ENCODE measurements at places on chromosomes 4 and X. TPM values are rescaled to one million over a fixed set of nuclear protein-coding genes. Genes with fewer than 3 reads are reported as not detected.

GRCh38 chr4:174860588-174860987, 31.5 kb upstream of the GLRA3 start:
- no peak for DNase-seq
- no peaks in the 10 kb centered on the region for H3K27me3 ChIP-seq
- H3K27ac ChIP-seq: no peak overlapping the region
- H3K4me1 ChIP-seq: no peaks in the 10 kb centered on the region
- no peak overlapping the region for H3K4me3 ChIP-seq
- no peaks in the 10 kb centered on the region for H3K36me3 ChIP-seq

The F11 gene
- not detected for polyA plus RNA-seq

DNA sequence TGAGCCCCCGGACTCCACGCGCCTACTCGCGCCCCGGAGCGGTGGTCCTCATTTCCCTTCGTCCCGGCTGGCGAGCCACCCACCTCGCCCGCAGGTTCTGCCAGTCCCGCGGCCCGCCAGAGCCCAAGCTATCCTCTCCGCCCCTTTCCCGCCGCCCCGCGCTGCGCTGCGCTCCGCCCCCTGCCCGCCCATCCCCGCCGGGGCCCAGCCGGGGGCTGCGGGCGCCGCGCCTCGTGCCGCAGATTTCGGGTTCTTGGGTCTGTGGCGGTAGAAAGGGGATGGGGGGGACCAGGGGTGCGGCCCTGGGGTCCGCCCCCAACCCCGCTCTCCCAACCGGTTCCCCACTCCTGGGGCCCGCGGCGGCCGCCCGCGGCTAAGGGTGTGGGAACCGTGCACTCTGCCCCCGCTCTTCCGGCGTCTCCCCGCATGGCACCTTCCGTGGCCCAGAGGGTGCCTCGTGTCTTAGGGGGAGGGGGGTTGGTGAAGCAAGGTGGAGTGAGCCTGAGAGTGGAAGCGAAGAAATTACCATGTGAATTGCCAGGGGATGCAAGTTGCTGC, 650.8 kb upstream of the DIPK2B start:
- peaks cover 19% of the 10 kb centered on the region for H3K27me3 ChIP-seq
- peaks cover 15% of the 10 kb centered on the region for H3K4me1 ChIP-seq
- peak overlapping the region; percentile 55 for H3K4me3 ChIP-seq

DNA sequence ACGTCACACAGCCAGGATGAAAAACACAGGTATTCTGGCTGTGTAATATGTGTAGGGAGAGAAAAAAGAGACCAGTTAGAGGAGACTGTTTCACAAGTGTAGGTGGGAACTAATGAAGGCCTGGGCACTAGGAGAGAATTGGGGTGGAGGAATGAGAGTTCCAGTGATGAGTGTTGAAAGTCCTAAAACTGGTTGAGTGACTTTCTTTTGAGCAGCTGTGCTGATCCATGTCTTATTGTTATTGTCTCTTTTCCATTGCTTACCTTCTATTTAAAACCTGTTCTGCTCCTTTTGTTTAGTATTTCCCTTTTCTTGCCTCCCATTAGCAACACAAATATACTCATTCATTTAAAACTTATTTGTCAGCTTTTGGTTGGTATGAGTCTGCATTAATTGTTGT, 88.7 kb downstream of the PDLIM5 start:
- no peak overlapping the region for H3K27ac ChIP-seq
- no peaks in the 10 kb centered on the region for H3K4me1 ChIP-seq
- H3K36me3 ChIP-seq: no peaks in the 10 kb centered on the region

The GRIA3 gene
- polyA plus RNA-seq: 0.15 TPM

DNA sequence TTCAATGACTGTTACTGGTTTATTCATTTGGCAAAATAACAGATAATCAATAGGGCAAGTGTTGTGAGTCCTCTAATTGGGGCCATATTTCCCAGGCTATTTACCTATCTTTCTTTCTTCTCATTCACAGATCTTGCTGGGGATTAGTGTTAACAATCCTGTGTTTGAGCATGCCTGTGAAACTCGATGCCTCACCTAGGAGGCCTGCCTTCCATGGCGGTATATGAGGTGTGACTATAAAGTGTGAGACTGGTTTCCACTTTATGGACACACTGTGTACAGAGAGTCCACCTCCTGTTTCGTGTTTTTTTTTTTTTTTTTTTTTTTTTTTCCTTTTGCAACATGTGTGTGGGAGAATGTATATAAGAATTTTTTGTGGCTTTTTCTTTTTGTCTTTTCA, 199.3 kb downstream of the BMPR1B start:
- H3K4me3 ChIP-seq: no peak overlapping the region
- no peak overlapping the region for H3K27ac ChIP-seq
- DNase-seq: no peak
- no peaks in the 10 kb centered on the region for H3K4me1 ChIP-seq
- H3K36me3 ChIP-seq: no peaks in the 10 kb centered on the region

- H3K27ac ChIP-seq: no peak overlapping the region
- no peak for DNase-seq
- no peaks in the 10 kb centered on the region for H3K27me3 ChIP-seq
- no peak overlapping the region for H3K4me3 ChIP-seq
- H3K4me1 ChIP-seq: no peaks in the 10 kb centered on the region
These were observed 60.8 kb downstream of the ZNF732 start for GRCh38 chr4:244471-244870.

GRCh38 chr4:88457307-88458103, 586 bp downstream of the HERC5 start:
- no peak overlapping the region for H3K27ac ChIP-seq
- H3K36me3 ChIP-seq: no peaks in the 10 kb centered on the region
- DNase-seq: peak; percentile 74
- H3K4me3 ChIP-seq: peak overlapping the region; percentile 68
- H3K27me3 ChIP-seq: peaks cover 11% of the 10 kb centered on the region

DNA sequence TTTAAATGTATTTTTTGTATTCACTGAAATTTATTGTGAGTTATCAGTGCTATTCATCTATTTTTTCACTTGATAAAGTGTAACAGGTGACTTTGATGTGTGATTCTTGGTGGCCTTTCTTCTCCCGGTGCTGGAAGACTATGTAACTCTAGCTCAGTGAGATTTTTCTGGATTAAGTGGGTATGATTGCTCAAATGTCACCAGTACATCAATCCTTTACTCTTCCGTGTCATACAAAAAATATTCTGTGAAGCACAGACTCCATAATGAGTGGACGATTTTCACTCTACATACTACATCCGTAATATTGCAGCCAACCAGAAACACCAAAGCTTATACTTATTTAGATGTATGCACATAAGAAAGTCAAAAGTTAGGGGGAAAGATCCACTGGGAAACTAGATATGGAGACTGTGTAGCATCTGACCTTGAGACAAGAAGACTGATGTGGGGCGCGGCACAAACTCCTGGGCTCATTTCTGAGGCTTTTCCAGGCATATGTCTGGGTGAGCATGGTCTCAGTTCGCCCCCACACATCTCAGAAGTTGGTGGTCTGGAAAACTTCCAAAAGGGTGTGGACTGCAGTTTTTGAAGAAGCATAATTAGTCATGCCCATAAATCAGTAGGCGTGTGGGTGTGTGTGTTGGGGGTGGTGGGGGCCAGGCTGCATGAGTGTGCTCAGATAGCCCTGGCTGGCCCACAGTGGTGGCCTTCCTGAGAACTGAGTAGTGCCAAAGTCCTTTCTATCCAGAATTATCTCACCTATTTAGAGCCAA, 53.9 kb upstream of the TENM3 start:
- DNase-seq: no peak
- H3K4me1 ChIP-seq: peaks cover 4% of the 10 kb centered on the region
- no peaks in the 10 kb centered on the region for H3K27me3 ChIP-seq
- H3K4me3 ChIP-seq: no peak overlapping the region
- no peak overlapping the region for H3K27ac ChIP-seq

The ZCCHC12 gene
- polyA plus RNA-seq: 0.31 TPM

DNA sequence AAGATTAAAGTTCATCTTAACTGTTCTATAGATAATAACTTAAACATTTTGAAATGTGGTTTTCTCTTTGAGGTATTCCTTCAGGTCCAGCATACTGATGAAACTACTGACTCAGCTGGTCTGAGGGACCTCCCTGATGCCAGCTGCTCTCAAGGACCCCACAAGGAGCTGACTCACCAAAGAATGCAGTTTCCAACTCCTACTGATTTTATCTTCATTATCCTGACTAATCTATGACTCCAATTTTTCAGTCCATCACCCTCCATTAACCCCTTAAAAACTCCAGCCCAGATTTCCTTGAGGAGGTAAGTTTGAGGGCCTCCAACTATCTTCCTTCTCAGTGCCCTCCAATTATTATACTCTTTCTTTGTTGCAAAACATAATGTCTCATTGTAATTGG, 1.4 kb upstream of the UGT2B4 start:
- H3K4me1 ChIP-seq: peaks cover 5% of the 10 kb centered on the region
- H3K27me3 ChIP-seq: peaks cover 8% of the 10 kb centered on the region
- H3K27ac ChIP-seq: no peak overlapping the region
- no peak overlapping the region for H3K4me3 ChIP-seq
- H3K36me3 ChIP-seq: no peaks in the 10 kb centered on the region

- no peak overlapping the region for H3K4me3 ChIP-seq
- H3K27me3 ChIP-seq: no peaks in the 10 kb centered on the region
- no peak for DNase-seq
- no peaks in the 10 kb centered on the region for H3K36me3 ChIP-seq
These were observed 85.2 kb downstream of the PLAC1 start for GRCh38 chrX:134572816-134573682.

GRCh38 chr4:144646523-144647094, 653 bp downstream of the HHIP start:
- H3K27me3 ChIP-seq: peaks cover 9% of the 10 kb centered on the region
- H3K4me3 ChIP-seq: peak overlapping the region; percentile 72
- peak overlapping the region; percentile 53 for H3K27ac ChIP-seq
- H3K4me1 ChIP-seq: no peaks in the 10 kb centered on the region
- H3K36me3 ChIP-seq: no peaks in the 10 kb centered on the region

The GALNT7 gene
- 20.0 TPM for polyA plus RNA-seq

DNA sequence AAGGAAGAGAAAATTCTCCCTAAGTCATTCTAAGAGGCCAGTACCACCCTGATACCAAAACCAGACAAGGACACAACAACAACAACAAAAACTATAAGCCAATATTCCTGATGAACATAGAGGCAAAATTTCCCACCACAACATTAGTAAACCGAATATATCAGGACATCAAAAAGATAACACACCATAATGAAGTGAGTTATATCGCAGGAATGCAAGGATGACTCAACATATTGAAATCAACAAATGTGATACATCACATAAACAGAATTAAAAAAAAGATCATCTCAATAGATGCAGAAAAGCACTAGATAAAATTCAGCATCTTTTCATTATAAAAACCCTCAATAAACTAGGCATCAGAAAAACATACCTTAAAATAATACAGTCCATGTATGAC, 1844.4 kb upstream of the PCDH10 start:
- H3K27ac ChIP-seq: no peak overlapping the region
- no peaks in the 10 kb centered on the region for H3K27me3 ChIP-seq
- no peak for DNase-seq
- H3K4me1 ChIP-seq: no peaks in the 10 kb centered on the region
- no peak overlapping the region for H3K4me3 ChIP-seq

DNA sequence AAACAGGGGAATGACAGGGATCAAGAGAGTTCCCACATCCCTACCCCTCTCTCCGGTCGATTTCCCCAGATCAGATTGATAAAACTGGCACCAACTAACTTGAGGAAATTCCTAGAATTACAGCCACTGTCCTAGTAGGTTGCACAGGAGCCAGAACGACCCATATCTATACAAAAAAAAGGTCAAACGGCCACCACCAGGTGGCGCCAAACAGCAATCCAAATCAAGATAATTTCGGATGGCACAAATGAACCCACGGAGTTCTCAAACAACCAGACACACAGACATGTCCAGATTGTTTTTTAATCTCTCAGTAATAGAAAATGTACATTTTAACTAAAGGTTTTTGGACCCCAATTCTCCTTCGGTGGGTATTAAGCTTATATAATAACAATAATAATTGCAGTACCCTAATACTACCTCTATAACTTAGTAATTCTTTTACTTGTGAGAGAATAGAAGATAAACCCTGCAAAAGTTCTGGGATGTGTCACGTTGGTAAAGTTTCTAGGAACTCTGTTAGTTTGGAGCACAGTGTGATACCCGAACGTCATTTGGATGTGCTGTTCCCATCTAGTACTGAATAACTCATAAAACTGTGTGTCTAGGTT, 212.6 kb downstream of the SPOCK3 start:
- H3K27me3 ChIP-seq: no peaks in the 10 kb centered on the region
- no peak overlapping the region for H3K27ac ChIP-seq
- H3K4me3 ChIP-seq: no peak overlapping the region

DNA sequence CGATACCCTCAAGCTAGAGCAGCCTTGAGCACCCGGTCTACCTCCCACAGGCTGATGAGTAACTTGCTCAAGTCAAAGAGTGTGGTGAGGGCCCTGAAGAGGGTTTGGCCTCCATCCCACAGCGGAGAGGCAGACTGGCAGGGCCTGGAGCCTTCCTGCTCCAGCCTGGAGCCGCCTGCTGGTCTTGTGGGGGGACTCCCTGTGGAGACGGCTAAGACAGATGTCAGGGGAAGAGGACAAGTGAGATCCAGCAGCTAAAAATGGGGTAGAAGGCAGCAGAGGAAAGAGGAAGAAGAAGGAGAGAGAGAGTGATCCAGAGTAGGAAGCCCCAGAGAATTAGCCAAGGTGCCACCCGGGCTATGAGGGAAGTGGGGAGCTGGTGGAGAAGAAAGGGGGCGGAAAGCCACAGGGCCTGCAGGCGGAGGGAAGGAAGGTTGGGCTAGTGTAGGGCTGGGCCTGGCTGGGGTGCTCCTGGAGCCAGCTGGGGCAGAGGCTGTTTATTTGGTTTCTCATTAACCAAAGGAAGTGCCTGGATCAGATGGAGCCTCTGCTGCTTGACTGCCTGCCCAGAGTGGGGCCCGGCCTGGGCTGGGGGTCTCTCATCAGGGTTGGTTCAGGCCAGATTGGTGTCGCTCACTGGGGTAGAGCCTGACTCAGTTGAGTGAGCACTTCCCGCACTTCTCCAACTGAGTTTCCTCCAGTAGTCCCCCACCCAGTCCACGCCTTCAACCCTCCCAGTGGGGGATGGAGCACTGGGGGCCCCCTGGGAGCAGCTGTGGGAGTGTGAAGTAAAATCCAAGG, 14.2 kb downstream of the EFNB1 start:
- H3K27ac ChIP-seq: no peak overlapping the region
- H3K4me3 ChIP-seq: no peak overlapping the region
- H3K27me3 ChIP-seq: no peaks in the 10 kb centered on the region
- DNase-seq: no peak

- H3K4me1 ChIP-seq: no peaks in the 10 kb centered on the region
- no peak overlapping the region for H3K27ac ChIP-seq
- no peaks in the 10 kb centered on the region for H3K36me3 ChIP-seq
- no peak for DNase-seq
- no peak overlapping the region for H3K4me3 ChIP-seq
These were observed 114.0 kb upstream of the DCLK2 start for GRCh38 chr4:149964001-149964796.

DNA sequence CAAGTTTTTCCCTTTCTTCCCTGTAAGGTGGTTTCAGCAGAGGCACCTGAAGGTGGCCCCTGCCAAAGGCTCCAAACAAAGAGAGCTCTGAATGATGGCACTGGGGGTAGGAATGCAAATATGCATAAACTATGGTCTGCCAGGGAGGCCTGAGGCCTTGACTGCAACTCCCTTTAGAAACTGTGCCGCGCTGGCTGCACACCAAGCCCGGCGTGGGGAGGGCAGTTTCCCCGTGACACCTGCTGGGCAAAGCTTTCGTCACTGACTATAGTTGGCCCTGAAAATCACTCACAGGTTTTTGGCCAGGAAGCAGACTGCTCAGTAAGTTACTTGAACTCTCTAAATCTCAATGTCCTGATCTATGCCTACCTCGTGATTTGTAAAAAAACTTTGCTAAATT, 97.8 kb upstream of the ATOH1 start:
- no peaks in the 10 kb centered on the region for H3K36me3 ChIP-seq
- no peaks in the 10 kb centered on the region for H3K4me1 ChIP-seq
- no peak for DNase-seq
- no peak overlapping the region for H3K4me3 ChIP-seq
- no peaks in the 10 kb centered on the region for H3K27me3 ChIP-seq
- H3K27ac ChIP-seq: no peak overlapping the region

Data from SK-N-SH (cell line).